ENCODE measurements at places on chromosomes 16 and 17. TPM values are rescaled to one million over a fixed set of nuclear protein-coding genes. Genes with fewer than 3 reads are reported as not detected.

ACE gene
- 1.2 TPM for total RNA-seq

SLC16A13 gene
- total RNA-seq, result 11.5 TPM

RNF112 gene
- 2.2 TPM for total RNA-seq

JUP gene
- total RNA-seq, result 4.7 TPM

SHCBP1 gene
- total RNA-seq, result 0.29 TPM

MILR1 gene
- total RNA-seq, result not detected

PTRH2 gene
- 16.2 TPM for total RNA-seq

TBC1D16 gene
- 3.1 TPM for total RNA-seq

OR4D1 gene
- total RNA-seq, result 2.9 TPM

MPV17L gene
- not detected for total RNA-seq

SYT17 gene
- total RNA-seq, result 0.62 TPM

NPIPB2 gene
- total RNA-seq, result 24.5 TPM

SLC5A10 gene
- not detected for total RNA-seq

OMG gene
- total RNA-seq, result 0.70 TPM

SYNGR3 gene
- 0.77 TPM for total RNA-seq

TUBB3 gene
- total RNA-seq, result 0.31 TPM

PRPSAP2 gene
- total RNA-seq, result 52.2 TPM
